ENCODE measurements at places on chromosomes 13 and 19.
A peak's percentile ranks its signal among the peaks of the same experiment; 100 is the strongest.

DNA sequence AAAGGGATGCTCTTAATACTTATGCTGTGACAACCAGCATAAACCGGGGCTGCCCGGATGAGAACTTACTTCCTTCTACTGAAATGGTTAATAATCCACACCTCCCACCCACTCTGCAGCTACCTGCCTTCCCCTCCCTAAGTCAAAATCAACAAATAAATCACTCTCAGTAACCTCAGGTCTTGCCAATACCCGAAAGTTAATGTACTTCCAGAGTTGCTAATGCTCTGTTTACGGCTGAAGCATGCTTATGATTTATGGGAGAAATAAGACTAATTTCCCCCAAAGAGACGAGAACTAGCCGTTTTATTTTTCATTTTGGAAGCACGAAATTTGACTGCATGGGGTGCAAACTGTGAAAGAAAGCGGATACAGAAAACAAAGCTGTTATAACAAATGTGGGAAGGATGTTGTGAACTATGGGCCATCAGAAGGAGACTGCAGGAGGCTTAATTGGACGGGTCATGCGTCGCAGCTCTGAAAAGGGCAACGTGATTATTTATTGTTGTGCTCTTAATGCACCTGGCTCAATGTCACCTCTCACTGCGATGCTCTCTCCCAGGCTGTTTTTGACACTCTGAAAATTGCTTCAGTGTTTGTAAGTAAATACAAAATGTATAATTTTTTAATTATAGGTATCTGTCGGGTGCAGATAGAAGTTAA, 114.0 kb upstream of the SLC7A1 start:
- DNase-seq = no peak

GRCh38 chr13:67740871-67741535, 510.9 kb upstream of the PCDH9 start:
- no peak for DNase-seq

GRCh38 chr13:93326234-93326811, 99.7 kb downstream of the GPC6 start:
- DNase-seq = no peak

DNA sequence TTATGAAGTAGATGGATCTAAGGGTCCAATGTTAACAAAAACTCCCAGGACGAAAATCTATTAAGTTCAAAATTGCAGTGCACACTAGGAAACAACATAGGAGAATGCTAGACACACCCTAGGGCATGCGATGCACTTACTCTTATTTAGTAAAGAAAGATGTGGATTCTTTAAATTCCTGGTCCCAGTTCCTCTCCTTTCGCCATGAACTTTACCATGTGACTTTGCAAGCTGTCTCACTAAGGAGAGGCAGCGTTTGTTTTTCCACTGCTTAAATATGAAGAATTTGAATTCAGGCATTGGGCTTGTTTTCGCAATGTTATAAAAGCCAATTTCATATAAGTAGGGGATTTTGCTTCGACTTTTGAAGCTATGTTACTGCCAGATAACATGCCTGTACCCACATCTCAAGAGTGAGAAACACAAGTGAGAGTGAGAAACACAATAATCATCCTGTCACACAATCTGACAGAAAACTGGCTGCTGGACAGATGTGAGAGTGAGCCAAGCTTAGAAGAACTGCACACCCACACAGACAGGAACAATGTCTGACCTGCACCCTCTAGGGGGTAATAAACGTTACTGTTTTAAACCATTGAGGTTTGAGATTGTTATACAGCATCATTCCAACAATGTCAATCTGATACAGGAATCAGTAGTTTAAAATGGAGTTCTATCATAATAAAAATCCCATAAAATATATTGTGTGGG, 1308.4 kb downstream of the SLITRK5 start:
- DNase-seq = no peak

DNA sequence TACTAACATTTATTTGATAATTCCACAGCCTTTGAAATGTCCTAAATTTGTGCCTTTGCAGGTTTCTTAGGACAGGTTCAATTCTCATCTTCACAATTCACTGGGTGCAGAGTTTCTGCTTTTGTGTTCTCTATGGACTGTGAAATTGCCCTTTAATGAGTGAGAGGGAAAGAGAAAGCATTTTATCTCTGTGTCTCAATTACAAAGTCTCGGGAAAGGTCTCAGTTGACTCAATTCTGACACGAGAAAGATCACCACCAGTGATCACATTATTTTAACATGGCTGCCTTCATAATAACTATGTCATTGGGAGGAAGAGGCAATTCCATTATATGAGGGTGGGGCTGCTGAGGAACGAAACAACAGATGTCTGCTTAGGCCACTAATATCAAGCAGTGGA, 26.2 kb upstream of the LRCH1 start:
- no peak for DNase-seq

DNA sequence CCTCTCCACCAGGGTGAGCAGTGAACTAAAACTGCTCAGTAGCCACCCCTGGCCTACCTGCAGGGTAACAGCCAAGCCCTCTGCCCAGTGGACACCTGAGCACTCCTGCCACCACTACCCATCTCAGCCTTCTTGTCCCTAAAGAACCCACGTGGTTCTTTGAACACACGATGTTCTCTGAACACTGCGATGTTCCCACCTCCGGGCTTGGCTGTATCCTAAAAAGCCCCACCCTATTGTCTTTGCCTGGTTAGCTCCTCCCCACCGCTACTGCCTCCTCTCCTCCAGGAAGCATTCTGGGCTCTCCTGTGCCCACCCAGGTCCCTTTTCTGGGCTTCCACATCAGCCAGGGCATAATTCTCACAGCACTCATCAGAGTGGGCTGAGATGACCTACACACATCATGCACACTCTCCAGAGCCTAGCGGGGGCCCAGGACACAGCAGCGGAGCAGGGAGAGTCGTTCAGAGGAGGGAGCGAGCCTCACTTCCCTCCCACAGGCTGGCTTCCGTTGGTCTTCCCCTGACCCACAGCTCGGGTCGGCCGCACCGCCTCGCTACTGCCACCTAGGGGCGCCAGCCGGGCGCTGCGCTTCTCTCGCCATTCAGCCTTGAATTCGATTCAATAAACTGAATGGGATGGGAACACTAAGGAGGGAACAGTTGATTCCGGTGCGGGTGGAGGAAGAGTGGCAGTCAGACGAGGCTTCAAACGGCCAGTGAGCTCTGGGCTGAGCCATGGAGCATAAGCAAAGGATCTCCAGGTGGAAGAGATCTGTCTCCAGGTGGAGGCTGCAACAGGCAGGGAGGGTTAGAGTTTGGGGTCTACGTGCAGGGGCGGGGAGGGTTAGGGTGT, 3.2 kb downstream of the ELAVL1 start:
- DNase-seq = peak; percentile 78

GRCh38 chr13:113417008-113417751, 36.1 kb downstream of the ADPRHL1 start:
- DNase-seq = no peak

DNA sequence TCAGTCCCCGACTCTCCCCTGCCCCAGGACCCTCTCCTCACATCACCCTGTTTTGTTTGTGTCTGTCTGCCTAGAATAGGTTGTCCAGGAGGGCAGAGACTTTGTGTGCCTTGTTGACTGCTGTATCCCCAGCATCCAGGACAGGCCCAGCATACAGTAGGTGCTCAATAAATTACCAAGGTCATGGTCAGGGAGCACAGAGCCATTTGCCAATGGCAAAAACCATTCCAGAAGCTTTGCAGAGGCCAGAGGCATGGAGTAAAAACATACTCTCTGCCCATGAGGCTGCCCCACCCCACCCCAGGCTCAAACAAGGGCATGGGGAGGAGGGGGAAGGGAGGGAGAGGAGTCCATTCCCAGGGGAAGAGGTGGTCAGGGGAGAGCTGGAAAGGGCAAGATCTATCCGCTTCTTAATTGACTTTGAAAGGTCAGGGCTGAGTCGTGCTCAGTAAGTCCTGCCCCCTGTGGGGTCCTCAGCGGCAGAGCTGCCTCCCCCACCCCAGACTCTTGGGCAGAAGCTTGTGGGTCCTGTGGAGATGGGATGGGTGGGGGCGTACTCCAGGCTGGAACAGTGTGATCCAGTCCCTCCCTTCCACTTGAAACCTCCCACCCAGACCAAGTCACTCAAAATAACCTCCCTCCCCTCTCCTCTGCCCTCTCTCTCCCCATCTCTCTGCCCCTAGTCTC, 4.4 kb downstream of the GPR4 start:
- no peak for DNase-seq

DNA sequence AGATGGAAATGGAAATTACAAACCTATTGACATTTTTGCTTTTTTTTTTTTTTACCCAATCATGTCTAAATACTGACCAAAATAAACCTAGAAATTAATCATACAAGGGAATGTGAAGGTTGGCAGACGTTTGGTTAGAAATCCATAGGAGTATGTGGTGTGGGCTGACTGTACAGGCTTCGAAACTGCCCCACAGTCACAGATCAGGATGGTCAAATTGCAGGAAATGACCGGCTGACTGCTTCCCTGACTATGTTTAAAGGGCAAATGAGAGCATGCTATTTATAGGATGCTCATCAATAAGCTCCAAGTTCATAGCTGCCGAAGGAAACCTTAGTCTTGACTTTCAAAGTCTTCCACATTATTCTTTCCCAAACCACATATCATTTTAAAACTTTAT, 118.4 kb downstream of the COG6 start:
- no peak for DNase-seq

DNA sequence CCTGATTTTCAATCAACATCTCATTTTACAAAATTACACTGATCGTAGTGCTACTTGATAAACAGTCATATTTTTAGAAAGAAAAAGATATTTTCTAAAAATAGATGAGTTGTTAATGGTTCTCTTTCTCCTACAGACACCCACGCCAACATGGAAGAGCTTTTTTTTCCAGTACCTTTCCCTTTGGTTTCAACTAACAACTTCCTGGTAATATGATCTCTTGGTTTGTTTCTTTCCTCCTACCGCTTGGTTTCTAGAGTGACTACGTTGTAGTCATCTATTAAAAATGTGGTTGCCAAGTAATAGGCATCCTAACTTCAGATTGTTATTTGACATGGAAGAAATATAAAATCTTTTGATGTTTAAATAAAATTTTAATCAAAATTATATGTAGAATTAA, 189.0 kb downstream of the LACC1 start:
- no peak for DNase-seq

DNA sequence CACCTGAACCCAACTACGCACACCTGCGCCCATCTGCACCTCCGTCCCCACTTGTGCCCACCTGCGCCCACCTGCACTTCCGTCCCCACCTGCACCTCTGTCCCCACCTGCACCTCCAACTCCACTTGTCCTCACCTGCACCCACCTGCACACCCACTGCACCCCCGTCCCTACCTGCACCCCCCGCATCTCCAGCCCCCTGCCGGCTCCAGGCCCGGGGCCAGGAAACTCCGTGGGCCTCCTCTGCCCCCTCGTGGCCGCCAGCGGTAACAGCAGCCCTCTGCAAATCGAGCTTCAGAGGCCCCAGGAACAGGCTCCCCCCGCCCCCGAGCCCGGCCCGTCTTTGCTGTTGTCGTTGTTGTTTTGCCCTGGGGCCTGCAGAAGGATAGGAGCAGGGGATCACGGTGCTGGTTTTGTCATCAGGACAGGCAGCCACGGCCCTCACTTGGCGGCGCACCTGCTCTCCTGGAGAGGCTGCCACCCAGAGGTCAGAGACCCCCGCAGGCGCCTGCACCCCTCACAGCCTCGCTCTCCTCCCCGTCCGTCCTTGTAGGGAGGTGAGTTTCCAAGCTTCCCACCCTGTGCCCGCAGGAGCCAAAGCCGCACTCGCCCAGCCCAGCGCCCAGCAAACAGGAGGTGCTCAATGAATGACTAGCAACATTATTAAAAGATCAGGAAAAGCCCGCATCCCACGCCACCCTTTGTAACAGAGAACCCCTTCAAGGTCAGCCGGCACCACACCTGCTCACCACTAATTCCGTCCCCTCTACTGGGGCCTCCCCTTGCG, 65.4 kb downstream of the GNG7 start:
- DNase-seq = peak; percentile 67

DNA sequence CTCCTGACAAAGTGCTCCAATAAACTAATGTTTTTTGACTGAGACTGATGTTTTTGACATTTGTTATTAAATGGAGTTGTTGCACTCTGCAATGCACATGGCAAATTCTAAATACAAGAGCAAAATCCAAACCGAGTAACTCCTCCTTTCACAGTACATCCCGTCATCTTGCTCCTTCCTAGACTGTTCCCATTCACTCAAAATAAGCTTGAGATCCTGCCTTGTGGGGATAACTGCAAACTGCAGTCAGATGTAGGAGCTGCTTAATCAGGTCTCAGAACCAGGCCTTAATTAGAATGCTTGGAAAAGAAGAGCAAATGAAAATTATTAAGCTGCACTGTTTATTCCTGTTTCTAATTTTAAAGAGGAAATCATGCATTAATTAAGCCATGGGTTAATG, 134.8 kb upstream of the SPRY2 start:
- DNase-seq = no peak

- no peak for DNase-seq
Measured at GRCh38 chr19:8336660-8337059, 6.4 kb downstream of the KANK3 start.

DNA sequence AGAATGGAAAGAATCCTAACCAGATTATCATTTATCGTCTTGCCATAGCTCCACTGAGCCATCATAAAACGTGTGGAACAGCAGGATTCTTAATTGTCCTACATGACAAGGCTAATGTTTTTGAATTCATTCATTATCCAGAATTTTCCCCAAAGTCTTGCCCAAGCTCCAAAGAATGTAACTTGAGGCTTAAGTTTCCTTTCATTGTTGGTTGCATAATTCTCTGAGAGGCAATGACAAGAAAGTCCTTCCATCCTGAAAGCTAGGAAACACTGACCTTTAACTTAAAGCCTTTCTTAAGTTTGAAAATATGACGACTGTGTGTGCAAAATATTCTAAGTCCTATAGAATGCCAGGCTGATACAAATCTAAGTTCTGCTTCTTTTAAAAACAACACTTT, 546.1 kb downstream of the SUCLA2 start:
- DNase-seq = no peak

Data from body of pancreas (tissue), 4 donors.